Activated CD8-positive, alpha-beta T cell treated with anti-CD3 and anti-CD28 coated beads, Interleukin-2, amount 10 ng/mL, durations not matched to agents 7 days and 5 days (primary cell): ENCODE measurements at places on chromosomes 5 and 9.

GRCh38 chr9:74497748-74498620, 849 bp downstream of the RORB start:
- DNase-seq: peak; percentile 40

- no peak for DNase-seq
These were observed 62.5 kb downstream of the HSPA4 start for GRCh38 chr5:133114166-133114932.

DNA sequence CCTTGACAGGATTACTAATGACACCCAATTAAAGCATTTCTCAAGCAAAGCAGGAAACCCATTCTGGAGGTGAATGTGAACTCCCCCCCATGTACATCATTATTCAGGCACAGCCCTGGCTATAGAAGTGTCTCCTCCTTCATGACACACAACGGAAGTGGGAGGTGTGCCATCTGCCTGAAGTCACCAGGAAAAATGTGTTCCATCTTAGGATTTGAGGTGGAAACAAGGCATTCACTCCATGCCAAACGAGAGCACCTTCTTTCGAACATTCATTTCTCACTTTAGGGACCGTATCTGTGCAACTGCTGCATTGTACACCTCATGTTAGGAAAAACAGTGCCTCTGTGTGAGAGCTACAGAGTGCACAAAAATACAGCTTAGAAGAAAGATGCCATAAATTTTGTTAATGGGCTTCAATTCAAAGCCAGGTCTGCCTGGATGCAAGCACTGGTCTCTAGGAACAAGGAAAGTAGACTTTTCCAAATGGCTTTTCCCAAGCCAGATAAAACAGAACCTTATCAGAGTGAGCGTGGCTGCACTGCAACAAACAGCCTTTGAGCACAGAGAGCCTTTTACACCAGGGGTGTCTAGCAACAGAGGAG, 19.4 kb downstream of the GOLM1 start:
- no peak for DNase-seq

DNA sequence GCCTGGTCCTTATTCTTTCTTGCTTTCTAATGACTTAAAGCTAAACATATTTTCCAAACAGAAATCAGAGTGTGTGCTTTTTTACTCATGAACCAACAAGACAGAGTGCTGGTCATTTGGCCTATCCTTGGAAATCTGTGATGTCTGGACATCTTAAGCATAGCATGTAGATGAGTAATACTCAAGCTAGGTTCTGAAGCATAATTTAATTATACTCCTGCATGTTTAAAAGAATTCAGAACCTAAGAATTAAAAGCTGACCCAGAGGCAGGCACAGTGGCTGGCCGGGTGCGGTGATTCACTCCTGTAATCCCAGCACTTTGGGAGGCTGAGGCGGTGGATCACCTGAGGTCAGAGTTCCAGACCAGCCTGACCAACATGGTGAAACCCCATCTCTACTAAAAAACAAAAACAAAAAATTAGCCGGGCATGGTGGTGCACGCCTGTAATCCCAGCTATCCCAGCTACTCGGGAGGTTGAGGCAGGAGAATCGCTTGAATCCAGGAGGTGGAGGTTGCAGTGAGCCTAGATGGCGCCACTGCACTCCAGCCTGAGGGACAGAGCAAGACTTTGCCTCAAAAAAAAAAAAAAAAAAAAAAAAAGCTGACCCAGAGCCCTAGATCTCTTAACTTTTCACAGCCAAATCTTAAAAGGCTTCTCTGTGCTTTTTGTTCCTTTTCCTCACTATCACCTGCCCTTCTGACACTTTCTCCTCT, 16.2 kb upstream of the TJP2 start:
- no peak for DNase-seq

DNA sequence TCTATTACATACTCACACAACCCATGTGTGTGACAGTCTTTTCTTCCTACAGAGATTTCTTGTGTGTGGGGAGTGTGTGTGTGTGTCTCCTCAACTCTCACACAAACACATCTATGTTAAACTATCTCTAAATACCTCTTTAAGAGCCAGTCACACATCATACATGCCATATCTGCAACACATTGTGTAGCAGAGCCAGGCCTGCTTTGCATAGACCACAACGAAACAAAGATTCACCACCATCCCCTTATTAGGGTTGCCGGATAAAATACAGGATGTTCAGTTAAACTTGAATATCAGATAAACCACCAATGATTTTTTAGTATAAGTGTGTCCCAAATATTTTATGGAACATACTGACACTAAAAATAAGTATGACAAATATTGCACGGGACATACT, 2.3 kb downstream of the FAM170A start:
- no peak for DNase-seq

GRCh38 chr5:34474573-34475021, 181.5 kb upstream of the RAI14 start:
- peak; percentile 37 for DNase-seq

DNA sequence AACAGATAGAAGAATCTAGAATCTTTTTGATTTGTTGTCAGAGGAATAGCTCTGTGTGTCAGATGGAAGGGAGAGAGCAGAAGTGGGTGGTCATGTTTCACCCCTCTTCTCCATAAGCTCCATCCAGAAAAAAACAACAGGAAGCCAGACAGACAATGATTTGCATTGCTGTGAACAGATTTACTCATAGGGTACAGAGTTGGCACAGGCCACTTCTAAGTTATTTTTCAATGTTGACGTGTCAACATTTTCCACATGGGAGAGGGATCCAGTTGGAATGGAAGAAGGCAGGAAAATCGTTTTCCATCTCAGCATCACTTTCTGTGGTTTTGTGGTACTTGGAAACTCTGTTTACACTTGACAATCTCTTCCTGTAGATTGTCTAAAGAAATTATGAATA, 86.7 kb downstream of the INSYN2B start:
- no peak for DNase-seq

- no peak for DNase-seq
These were observed 722.8 kb upstream of the GRAMD2B start for GRCh38 chr5:125700380-125700861.

GRCh38 chr5:79699763-79700400, 10.2 kb downstream of the CMYA5 start:
- no peak for DNase-seq

GRCh38 chr5:95913663-95914062, 48.0 kb downstream of the ELL2 start:
- no peak for DNase-seq
